ENCODE measurements at places on chromosomes 11 and 22.

GRCh38 chr11:105315287-105315686 lies 175.7 kb upstream of the CARD18 start:
- DNase-seq, result no peak

DNA sequence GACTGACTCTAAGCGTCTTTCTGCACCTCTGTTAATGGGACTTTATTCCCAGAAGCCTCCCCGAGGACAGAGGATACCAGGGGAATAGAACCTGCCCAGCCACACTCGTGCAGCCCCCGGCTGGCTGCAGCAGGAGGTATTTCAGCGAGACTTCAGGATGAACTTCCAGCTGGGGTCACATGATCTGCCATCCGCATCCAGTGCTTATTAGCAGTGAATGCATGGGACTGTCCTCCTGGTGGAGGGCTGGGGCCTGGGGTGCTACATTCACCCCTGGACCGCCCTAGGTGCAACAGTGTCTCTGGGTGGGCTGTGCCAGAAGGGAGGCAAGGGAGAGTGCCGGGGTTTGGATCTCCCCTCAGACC lies 1.6 kb downstream of the DUSP8 start:
- no peak for DNase-seq

DNA sequence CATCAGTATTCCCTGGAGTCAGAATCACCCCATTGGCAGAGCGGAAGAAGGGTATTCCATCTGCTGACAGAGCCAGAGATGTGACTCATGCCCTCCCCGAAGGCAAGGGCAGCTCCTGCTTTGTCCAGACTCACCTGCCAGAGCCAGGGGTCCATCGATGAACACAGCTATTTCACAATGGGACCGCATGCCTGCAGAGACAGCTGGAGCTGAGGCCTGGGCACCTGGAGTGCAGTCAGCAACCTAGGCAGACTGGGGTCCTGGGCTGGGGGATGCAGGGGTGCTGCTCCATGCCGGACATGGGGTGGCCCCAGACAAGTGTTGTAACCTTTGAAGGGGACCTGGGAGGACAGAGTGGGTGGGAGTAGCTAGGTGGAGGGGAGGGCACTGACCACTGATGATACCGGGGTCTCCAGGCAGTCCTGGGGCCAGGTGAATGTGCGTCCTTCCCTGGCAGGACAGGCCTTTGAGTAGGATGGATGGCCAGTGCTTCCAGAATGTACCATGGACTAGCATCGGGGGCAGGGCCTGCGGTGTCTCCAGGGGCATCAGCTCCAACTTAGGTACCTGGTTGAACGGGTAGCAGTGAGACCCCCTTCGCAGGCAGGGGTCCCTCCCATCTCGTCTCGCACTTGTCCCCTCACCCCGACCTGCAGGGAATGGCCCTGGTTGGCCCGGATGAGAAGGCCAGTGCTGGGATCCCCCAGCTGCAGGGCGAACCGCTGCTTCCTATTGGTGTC lies 1.7 kb downstream of the TRPT1 start:
- DNase-seq, result no peak

GRCh38 chr11:75133976-75134375 lies 16.9 kb upstream of the SLCO2B1 start:
- DNase-seq, result no peak

GRCh38 chr11:45037434-45038005 lies 86.8 kb upstream of the TP53I11 start:
- no peak for DNase-seq

DNA sequence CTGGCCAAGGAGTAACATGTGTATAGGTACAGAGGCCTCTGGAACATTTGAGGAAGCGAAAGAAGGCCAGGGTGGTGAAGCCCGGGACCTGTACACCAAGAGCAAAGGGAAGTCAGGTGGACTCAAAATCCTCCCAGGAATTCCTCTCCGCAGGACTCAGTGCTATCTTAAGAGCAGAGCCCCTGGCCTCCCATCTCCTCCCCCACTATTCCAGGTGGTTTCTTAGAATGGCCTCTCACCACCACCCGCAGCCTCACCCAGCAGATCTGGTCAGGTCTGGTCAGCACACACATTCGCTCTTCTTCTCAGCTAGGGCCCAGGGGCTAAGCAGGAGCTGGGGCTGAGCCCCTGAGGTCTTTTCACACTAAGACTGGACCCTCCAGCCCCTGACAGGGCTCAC lies 59.1 kb downstream of the SCGB1A1 start:
- DNase-seq, result no peak

- no peak for DNase-seq
Observed at GRCh38 chr11:18526130-18526520, 617 bp downstream of the TSG101 start.

GRCh38 chr11:111836162-111836561 lies 35.2 kb downstream of the ALG9 start:
- no peak for DNase-seq

- no peak for DNase-seq
Observed at GRCh38 chr22:30822216-30823014, 127.7 kb downstream of the OSBP2 start.

- no peak for DNase-seq
Observed at GRCh38 chr11:47183031-47183856, 3.0 kb downstream of the PACSIN3 start.

DNA sequence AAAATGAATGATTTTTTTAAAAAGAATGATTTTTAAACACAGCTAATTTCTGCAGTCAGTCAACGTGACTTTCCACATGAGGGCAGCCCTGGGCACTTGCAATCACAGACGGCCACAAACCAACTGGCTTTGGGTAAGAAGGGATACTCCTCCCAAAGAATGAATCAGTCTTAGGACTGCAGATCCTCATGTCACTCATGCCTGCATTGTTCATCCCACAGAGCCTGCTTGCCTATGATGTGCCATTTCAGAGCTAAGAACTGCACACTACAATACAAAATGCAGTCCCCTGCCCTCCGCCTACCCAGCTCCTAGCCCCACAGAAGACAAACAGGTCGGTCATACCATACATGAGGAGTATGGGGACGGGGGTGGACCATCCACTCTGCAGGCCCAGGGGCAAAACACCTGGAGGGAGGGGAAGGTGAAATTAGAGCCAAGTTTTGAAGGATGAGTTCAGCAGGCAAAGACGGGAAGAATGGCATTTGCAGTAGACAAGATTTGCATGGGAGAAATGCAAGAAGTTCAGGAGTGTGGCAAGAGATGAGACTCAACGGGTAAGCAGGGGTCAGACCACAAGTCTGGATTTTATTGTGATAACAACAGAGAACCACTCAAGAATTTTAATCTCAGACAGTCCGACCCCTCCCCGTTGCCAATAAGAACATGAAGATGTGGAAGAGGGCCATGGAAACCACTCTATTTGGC lies 24.7 kb downstream of the PACSIN2 start:
- no peak for DNase-seq

DNA sequence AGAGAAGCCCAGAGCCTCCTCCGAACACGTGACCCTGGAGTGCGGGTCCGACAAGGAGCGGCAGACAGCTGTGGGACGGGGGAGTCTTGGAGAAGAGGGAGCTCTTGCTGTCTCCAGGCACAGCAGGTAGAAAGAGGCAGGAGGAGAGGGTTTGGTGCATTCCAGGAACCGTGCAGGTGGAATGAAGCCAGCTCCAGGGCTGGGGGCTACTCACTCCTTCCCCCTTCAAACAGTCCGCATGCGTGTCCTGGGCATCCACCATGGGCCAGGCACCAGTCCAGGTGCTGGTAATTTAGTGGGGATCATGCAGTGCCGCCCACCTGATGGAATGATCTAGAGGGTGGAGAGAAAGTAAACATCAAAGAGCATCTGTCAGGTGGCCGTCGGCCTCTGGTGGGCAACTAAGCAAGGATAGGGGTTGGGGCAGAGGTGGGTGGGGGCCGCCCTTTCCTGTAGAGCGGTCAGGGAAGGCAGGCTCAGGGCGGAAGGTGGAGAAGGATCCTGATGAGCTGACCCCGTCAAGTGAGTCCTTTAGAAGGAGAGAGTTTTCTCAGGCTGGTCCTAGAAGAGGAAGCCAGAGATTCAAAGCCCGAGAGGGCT lies 850.0 kb downstream of the TBC1D22A start:
- DNase-seq, result no peak

GRCh38 chr22:36946421-36947158 lies 33.2 kb downstream of the CSF2RB start:
- DNase-seq, result no peak

GRCh38 chr22:29380856-29381255 lies 7.5 kb downstream of the AP1B1 start:
- DNase-seq, result no peak

- peak; percentile 76 for DNase-seq
Observed at GRCh38 chr22:36409911-36410756, 22.4 kb upstream of the MYH9 start.

DNA sequence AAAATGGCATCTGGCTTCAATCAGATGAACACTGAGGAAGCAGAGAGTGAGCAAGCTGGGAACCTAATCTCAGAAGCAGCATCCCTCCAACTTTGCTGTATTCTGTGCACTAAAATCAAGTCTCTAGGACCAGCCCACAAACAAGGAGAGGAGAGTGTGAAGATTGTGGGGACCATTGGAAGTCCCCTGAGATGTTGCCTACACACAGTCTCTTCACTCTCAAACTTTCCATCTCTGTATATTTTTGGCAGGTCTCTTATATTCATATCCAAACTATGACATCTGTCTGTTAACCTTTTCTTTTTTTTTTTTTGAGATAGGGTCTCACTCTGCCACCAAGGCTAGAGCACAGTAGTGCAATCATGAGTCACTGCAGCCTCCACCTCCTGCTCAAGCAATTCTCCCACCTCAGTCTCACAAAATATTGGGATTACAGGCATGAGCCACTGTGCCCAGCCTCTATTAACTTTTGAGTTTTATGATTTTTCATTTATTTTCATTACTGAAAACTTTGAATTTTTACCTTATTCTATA lies 1096.4 kb downstream of the TBC1D22A start:
- no peak for DNase-seq

- no peak for DNase-seq
Observed at GRCh38 chr22:43109921-43110443, 568 bp upstream of the BIK start.

DNA sequence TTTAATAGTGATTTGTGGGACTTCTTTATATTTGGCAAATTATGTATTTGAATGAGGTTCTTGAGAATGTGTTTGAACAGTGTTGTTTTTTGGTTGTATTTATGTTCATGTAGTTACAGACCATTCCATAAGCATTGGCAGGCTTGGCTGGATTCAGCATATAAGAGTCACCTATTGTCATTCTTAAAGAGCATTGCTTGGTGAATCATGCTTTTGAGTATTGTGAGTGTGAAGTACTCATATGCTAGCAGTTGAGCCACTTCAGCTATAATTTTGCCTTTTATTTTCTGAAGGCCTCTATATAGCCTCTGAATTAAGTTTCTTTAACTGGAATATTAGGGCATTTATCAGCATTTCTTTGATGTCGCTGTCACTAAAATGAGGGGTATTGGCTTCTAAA lies 110.0 kb upstream of the GAL start:
- no peak for DNase-seq

- no peak for DNase-seq
Observed at GRCh38 chr22:39362271-39362670, 12.5 kb downstream of the SYNGR1 start.

- no peak for DNase-seq
Observed at GRCh38 chr22:17988800-17989513, 35.4 kb downstream of the MICAL3 start.

- no peak for DNase-seq
Observed at GRCh38 chr11:7457211-7457610, 28.1 kb upstream of the OLFML1 start.

GRCh38 chr11:119469506-119469905 lies 46.5 kb upstream of the THY1 start:
- DNase-seq, result no peak

Measured in cerebellar nuclear complex (tissue), 1 donor.